ENCODE measurements at places on chromosomes 6 and 20.
A peak's percentile ranks its signal among the peaks of the same experiment; 100 is the strongest.

GRCh38 chr6:145850671-145851070, 36.1 kb upstream of the FBXO30 start:
- no peak for DNase-seq

DNA sequence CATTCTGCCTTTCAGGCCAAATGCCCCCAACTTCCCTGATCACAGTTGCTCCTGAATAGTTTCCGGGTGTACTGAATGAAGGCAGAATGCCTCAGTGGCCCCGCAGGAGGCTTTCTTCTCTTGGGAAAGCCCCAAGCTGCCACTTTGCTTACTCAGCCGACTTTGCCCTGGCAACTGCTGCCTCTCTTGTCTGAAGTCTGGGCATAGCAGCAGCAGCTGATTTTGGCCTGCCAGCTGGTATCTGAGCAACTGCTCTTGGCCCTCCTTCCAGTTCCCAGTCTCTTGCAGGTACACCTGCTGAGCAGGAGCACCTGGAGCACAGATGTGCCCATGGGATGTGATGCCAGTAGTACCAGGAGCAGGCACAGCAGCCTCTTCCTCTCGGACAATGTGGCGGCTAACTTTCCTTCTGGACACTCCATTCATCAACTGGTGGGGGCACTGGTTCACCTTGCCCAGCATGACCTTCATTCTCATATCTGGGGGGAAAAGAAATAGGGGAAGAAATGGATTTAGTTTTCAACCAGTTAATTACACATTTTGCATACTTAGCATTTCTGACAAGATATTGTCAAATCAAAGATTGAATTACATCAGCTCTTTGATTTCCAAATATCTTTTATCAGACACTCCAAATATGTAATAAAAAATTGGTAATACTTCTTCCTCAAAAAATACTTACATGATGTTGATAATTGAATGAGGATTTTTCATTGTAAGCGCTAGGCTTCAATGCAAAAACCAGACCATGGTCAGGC, 468.2 kb downstream of the PKHD1 start:
- no peak for DNase-seq

GRCh38 chr6:3825331-3825831, 23.8 kb upstream of the FAM50B start:
- DNase-seq: peak; percentile 64

- no peak for DNase-seq
These were observed 15.7 kb upstream of the EZR start for GRCh38 chr6:158834675-158835385.

DNA sequence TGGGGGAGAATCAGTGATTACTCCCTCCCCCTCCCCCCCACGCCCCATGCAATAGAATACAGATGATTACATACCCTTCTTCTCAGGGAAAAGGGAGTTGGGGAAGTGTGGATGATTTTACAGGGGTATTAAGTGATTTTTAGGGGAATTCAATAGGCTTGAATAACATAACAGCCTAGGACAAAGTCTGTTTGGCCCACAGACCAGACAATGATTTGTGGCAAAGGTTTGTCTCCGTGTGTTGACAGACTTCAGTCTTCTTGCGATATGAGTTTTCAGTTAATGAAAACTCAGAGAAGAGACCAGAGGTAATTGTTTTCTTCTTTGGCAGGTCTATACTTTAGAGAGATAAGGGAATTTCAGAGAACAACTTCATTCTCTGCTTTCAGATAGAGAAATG, 95.3 kb downstream of the OR2B2 start:
- no peak for DNase-seq

DNA sequence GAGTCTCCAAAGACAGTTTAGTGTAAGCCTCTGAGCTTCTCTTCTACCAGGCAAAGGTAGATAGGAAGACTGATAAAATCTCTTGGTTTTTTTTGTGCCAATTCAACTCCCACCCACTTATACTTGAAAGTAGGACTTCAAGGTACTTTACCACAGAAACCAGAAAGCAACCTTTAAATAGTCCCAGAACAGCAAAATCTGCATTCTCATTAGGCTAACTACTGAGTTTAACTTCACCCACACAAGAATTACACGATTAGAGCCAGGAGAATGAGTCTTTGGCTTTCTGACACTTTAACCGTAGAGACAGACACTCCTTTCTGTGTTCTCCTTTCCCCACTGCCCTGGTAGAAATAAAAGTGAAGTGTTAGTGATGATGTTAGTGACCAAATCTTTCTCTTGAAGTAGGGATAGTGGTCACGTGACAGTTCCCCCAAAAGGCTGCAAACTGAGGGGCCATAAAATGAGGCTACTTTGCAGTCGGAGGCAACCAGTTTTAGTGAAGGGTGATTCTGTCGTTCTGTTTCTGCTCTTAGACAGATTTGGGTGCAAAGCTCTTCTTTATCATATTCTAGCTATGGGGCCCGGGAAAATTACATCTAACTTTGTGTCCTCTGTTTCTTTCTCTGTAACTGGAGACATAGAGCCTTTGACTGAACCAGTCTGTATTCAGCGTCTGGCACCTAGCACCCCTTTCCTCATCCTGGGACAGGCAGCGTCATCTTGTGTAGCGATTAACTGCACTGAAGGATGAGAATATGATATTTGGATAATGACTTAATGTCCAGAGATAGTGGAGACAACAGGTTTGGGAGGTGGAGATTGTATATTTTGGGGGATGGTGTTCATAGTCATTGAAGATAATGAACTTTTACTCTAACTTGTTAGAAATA, 206.4 kb upstream of the CITED2 start:
- DNase-seq: no peak

DNA sequence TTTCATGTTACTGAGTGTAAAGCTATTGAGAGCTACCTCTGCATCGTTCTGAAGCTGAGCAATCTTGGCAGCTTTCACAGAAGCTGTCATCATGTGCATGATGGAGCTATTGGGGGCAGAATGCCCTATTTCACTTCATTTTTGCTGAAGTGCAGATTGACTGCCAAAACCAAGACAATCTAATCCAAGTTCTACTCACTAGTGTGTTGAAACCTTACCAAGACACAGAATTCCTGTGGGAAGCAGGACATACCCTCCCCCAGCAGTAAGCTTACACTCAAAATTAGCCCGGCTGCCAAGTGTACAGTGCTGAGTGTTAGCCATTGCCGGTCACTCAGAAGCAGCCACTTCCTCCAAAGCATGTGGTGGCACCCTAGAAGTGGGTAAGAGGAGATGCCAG, 177.3 kb upstream of the TENT5A start:
- no peak for DNase-seq

DNA sequence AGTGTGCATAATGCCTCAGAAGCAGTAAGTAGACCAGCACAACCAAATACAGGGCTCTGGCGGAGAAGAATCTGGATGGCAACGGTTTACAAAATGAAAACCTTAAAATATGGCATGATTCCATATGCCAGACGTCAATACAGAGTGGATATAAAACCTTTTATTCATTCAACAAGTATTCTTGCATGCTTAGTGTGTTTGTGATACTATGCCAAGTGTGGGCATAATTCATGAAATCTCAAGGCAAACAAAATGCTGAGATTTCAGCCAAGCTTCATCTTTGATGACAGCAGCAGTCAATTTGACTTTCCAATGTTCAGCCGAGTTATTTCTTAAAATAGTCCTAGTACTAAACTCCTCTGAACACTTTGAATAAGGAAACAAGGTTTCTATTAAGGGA, 119.4 kb downstream of the CD24 start:
- DNase-seq: no peak

- peak; percentile 51 for DNase-seq
These were observed 176.6 kb upstream of the PTPRK start for GRCh38 chr6:128696691-128697689.

GRCh38 chr6:153073841-153074240, 57.2 kb downstream of the RGS17 start:
- DNase-seq: no peak

GRCh38 chr20:45998761-45999160, 9.9 kb upstream of the MMP9 start:
- no peak for DNase-seq

GRCh38 chr6:159646733-159647132, 46.3 kb downstream of the SOD2 start:
- DNase-seq: no peak

- peak; percentile 2 for DNase-seq
These were observed 511.1 kb downstream of the TENT5A start for GRCh38 chr6:81241126-81242041.

DNA sequence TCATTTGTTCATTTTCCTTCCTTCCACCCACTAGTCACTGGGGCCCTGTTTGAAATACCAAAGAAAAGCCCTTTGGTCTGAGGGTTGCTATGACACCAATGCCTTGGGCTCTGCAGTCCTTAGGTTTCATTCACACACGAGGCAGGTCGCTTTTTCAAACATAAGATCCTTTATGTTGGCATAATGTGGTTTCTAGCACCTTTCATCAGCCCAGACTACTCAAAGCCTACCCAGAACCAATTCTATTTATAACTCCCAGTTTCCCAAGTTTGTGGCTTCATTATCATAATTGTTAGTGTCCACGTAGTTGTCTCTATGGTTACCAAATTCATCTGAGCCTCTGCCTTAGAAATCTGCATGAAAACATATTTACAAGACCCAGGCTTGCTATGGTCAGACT, 6.6 kb upstream of the TP53RK start:
- no peak for DNase-seq

GRCh38 chr6:80161434-80161833, 55.0 kb downstream of the BCKDHB start:
- DNase-seq: no peak

DNA sequence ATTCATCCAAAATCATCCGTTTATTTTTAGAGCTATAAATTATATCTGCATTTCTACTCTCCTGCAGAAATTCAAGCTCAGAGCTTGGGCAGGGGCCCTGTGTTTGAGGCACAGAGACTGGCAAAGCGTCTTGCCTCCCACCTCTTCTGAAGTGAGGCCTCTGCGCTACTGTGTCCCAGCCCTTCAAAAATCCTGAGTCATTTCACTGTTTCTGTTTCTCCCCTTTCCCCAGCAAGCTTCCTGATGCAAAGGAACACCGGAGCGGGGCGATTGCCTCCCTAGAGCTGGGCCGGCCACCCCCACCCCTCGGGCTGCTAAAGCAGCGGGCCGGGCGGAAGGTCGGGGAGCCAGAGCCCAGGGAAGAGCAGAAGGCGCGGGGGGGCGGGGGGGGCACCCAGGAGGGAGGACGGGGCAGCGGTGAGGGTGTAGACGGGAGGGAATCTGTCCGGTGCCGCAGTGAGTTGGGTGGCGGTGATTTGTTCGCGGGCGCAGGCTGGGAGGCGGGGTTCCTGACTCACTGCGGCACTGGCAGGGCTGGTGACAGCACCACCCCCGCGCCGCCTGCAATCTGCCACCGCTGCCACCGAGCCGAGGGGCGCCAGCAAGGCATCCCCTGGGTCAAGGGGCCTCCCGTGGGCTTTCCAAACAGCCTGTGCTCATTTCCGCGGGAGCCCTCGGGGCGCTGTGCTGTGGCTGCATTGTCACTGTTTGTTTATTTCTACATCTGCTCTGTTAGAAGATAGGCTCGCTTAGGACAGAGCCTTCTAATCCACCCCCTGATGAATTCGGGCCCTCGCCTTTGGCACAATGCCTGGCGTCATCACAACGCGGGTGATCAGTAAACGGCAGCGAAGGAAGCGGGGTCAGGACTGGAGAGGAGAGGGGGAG, 46.5 kb upstream of the SNAP25 start:
- DNase-seq: peak; percentile 90

- no peak for DNase-seq
These were observed 91.1 kb downstream of the MRPL14 start for GRCh38 chr6:44036196-44036595.

- no peak for DNase-seq
These were observed 15.1 kb upstream of the SNRPB2 start for GRCh38 chr20:16714751-16715150.

GRCh38 chr20:41147767-41148191, 10.4 kb downstream of the PLCG1 start:
- DNase-seq: no peak

DNA sequence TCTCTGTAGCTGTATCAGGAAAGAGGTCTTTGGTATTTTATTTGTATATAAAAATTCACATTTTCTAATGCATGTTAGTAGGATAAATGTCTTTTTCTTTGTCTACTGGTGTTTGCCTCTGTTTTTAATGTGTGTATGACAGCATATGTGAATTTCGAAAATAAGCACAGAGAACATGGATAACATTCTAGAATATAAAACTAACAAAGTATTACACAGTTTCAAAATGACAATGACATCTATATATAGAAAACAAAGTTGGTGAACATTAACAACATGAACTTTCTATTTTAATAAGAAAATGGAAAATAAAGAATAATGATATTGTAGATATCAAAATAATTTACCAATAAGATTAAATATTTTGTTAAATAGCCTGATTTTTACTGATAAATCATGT, 608.0 kb downstream of the COL12A1 start:
- DNase-seq: no peak

DNA sequence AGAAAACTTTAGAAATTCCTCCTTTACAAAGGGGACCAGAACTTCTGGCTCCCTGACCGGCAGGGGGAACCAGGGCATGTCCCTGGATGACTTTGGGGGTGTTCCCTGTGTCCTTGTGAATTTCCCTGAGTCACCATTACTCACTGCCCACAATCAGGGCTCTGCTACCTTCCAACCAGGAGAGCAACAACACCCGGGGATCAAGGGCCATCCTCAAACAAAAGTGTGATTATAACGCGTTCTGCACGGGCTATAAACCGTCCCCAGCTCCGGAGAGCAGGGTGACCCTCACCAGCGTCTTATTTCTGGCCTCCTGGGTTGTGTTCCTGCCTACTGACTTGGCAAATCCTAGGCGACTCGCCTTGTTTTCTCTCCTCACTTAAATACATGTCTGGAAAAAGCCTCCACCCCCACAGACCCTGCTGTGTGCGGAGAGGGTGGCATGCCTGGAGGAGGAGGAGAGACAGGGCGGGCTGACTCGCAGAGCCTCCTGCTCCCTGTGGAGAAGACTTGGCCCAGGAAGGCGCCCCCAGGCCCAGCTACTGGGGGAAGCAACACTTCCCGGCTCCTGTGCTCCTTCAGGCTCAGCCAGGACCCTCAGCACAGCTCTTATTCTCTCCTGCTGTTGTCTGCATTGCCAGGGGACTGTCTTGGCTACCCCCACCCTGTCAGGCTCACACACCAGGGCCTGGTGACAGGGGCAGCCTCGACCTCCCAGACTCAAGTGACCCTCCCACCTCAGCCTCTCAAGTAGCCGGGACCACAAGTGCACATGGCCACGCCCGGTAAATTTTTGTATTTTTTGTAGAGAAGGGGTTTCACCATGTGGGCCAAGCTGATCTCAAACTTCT, 54.1 kb downstream of the FGD2 start:
- DNase-seq: peak; percentile 93

DNA sequence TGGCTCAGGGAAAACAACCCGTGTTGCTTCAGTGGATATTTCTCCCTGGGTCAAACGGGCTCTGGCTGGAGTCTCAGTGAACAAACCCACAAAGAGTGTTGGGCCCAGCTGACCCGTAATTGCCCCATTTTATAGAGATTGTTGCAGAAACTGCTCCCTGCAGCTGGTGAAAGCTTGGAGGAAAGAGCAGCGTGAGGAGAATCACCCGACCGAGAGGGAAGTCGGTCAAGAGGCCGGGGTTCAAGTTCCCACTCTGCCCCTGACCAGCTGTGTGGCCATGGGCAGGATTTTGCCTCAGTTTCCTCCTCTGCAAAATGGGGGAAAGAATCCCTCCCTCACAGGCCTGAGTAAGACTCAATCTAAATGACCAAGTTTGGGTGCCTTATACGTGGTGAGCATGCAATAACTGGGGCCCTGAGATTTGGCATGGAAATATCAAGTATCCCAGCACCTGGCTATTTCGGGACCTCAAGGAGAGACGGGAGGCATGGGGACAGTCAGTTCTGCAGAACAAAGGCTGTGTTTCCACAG, 1.7 kb upstream of the TGM2 start:
- DNase-seq: no peak
